HT-29 (cell line): ENCODE measurements at places on chromosomes 13 and 19. TPM values are rescaled to one million over a fixed set of nuclear protein-coding genes. Genes with fewer than 3 reads are reported as not detected.

PSG7 gene
- total RNA-seq: not detected in 2 replicates

RBM26 gene
- total RNA-seq: 17.0 and 20.8 TPM in 2 replicates

ERICH4 gene
- total RNA-seq: not detected in 2 replicates

LILRA6 gene
- not detected in 2 replicates for total RNA-seq

B3GNT3 gene
- total RNA-seq: 44.3 and 49.6 TPM in 2 replicates

ZNF507 gene
- 5.3 and 6.5 TPM in 2 replicates for total RNA-seq

LRRC25 gene
- total RNA-seq: not detected in 2 replicates

C19orf85 gene
- 0.41 and 0.83 TPM in 2 replicates for total RNA-seq

MBD3L3 gene
- not detected in 2 replicates for total RNA-seq

URAD gene
- not detected in 2 replicates for total RNA-seq

CTXN1 gene
- total RNA-seq: 8.6 and 11.8 TPM in 2 replicates

ZNF284 gene
- 0.38 and 0.63 TPM in 2 replicates for total RNA-seq

ZNF726 gene
- not detected in 2 replicates for total RNA-seq

DHDH gene
- 0.10 and 0.42 TPM in 2 replicates for total RNA-seq

ZNF541 gene
- not detected in 2 replicates for total RNA-seq

ZNF224 gene
- 9.7 and 17.3 TPM in 2 replicates for total RNA-seq

CCDC106 gene
- 9.7 and 11.4 TPM in 2 replicates for total RNA-seq

ADM5 gene
- 9.2 and 10.0 TPM in 2 replicates for total RNA-seq

ALG11 gene
- total RNA-seq: 11.6 and 14.8 TPM in 2 replicates

SLC1A5 gene
- 772 and 790 TPM in 2 replicates for total RNA-seq

LATS2 gene
- 18.3 and 25.1 TPM in 2 replicates for total RNA-seq

LGALS14 gene
- not detected in 2 replicates for total RNA-seq

OBI1 gene
- 6.8 TPM in 2 replicates for total RNA-seq

TSC22D1 gene
- 67.6 and 75.2 TPM in 2 replicates for total RNA-seq
